Hypothalamus (tissue), 51 donors: ENCODE measurements at places on chromosomes 3 and 15.

DNA sequence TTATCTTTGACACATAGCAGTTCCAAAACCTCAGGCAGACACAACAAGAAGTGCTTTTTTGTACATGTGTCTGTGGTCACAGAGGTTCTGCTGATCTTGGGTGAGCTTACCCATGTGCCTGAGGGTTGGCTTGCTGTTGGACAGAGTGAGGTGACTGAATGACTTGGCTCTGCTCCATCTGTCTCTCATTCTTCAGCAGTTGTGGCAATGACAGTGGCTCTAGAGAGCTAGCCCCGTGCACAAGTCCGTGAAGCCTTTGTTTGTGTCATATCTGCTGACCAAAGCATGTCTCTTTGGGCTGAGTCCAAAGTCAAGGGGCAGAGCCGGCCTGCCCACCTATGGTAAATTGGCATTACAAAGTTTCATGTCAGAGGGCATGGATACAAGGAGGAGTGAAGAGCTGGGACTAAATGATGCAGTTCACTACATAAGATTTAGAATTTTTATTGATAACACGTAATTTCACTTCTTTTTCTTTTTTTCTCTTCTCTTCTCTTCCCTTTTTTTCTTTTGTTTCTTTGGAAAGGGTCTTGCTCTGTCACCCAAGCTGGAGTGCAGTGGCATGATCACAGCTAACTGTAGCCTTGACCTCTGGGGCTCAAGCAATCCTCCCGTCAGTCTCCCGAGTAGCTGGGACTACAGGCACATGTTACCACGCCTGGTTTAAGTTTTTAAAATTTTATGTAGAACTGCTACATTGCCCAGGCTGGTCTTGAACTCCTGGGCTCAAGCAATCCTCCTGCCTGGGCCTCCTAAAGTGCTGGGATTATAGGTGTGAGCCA lies 77.9 kb downstream of the ITPR1 start:
- DNase-seq = no peak

DNA sequence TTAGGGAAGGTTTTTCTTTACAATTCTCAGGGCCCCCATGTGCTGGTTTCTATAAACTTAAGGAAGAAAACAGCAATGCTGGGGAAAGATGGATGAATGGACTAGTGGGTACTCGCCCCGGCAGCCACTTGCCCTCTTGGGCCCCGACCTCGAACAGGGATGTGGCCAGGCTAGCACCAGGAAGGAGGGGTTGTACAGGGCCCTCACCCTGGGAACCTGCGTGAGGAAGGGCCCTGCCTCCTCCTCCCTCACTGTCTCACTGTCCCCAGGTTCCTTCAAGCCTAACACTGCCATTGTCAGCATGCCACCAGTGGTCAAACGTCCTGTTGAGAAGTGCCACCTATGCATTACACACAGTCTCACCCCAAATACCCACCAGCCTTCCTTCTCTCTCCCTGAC lies 9.1 kb downstream of the ADAMTS17 start:
- DNase-seq = no peak

- no peak for DNase-seq
Observed at GRCh38 chr3:12470680-12471079, 13.6 kb upstream of the TSEN2 start.

- no peak for DNase-seq
Observed at GRCh38 chr3:183044547-183045229, 54.6 kb downstream of the MCCC1 start.

GRCh38 chr15:32987067-32987466 lies 207.4 kb downstream of the FMN1 start:
- DNase-seq = no peak

- DNase-seq = no peak
Observed at GRCh38 chr15:36645106-36645505, 65.7 kb downstream of the CDIN1 start.

DNA sequence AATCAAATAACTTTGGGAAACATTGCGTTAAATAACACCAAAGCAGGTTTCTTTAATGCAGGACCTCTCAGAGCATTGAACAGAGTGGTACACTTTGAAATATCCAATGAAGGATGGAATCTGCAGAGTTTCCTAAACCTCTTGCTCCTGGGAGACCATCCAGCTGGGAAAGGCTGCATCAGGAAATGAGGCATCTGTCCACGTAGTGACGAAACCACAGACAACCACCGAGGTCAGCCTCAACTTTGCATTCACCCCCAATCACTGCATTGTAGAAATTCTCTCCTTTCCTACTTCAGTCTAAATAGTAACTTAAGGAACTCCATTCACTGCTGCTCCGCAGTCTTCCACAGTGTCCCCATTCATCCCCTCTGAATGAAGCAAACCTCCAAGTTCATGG lies 41.5 kb upstream of the CDV3 start:
- no peak for DNase-seq

- DNase-seq = peak; percentile 38
Observed at GRCh38 chr3:29453284-29454001, 172.6 kb downstream of the RBMS3 start.

- DNase-seq = no peak
Observed at GRCh38 chr3:196354132-196354531, 15.9 kb upstream of the TM4SF19 start.

DNA sequence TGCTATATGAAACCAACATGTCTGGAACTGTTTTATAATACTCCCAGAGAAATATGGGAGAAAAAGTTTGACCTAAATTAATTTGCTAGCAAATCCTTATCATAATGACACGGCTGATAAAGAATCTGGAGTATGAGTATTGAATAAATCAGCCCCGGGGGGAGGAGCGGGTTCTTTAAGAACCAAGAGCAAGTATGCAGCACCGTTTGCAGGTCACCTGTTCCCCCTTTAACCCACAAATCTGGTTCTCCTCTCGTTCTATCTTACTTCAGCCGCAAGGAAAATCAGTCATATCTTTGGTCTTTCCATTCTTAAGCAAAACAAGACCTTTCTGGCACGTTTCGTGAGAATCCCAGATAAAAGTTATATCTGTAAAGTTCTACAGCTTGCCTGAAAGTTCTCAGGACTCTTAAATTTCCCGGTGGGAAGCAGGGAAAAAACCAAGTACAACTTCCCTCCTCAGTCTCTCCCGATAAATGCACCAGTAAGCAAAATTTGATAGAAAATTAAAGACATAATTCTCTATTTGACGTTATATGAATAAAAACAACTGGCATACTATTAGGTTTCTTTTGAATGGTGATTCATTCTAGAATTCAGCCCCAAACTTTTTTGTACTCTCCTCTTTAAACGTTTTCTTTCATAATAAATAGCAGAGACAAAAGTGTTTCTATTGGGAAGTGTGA lies 348.6 kb downstream of the ZBBX start:
- no peak for DNase-seq
